ENCODE measurements at places on chromosomes 7 and 10.

DNA sequence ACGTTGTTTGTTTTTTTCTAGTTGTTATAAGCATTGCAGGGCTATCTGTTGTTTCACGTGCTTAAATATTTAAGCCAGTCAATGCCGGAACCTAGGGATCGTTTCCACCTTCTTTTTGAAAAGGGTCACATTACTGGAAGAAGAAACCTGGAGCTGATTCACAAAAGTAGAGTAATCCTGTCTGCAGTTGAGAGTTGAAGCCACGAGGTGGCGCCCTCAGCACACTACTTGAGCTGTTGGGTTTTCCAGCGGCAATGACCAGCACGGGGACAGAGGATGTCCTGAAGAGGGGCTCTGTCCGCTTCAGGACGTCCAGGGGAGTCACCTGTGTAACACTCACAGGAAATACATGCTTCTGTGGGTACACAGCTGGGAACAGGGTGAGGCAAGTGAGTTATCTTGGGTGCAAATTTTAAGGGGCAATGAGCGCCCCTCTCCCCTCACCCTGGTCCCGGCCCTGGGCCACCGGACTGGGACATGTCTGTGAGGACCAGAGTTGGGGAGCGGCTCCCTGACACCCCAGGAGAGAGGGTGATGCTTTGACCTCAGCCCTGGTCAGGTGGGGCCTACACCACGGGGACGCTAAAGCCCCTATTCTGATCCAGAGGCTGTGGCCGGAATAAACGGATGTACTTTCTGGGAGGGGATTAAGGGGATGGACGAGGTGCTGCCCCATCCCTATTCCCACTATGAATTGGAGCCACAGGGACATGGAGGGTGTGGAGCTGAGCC lies 26.3 kb upstream of the WDFY4 start:
- no peak for DNase-seq

DNA sequence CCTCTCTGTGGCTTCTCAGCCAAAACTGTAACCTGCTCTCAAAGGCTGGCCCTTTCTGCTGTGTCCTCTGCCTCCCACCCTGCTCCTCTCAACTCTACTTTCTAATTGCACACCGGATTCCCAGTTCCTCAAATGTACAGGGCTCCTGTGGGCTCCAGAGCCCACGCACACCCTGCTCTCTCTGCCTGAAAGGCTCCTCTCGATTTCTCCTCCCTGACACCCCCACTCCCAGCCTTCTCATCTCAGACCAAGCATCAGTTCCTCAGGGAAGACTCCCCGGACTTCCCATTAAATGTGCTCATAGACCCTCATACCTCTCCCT lies 111.7 kb upstream of the STEAP1B start:
- DNase-seq: no peak

GRCh38 chr10:49161411-49161997 lies 26.7 kb downstream of the TMEM273 start:
- DNase-seq: no peak

DNA sequence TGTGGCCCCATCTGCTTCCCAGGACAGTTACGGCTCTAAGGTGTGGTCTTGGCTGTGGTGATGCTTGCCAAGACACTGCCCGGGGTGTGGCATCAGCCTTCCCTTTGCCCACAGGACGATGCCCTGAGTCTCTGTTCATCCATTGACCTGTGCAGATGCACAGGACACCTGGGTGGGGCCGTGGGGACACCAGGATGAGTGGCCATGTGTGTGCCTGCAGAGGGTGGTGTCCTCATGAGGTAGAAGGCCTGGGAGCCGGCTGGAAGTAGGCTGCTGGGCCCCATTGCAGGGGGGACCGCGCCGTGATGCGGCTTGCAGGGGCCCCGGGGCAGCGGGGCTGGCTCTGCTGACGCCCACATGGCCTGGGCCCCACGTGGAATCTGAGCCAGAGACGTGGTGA lies 22.4 kb upstream of the PWWP2B start:
- no peak for DNase-seq

GRCh38 chr10:44781131-44781530 lies 130.0 kb upstream of the TMEM72 start:
- no peak for DNase-seq

DNA sequence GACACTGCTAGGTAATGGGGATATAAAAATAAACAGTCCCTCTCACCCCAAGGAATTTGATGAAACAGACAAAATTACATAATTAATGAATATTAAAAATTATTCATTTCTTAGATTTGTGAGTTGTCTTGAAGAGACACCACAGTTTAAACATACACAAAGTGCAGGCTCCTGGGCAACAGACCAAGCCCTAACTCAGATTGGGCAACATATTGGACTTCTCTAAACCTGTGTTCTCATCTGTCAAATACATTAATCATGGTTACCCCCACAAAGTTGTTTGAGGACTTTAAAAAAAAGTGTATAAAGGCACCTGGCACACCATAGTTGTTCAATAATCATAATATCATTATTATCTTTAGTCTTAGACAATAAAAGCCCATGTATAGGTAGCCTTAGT lies 62.5 kb upstream of the CAPZA2 start:
- DNase-seq: no peak

DNA sequence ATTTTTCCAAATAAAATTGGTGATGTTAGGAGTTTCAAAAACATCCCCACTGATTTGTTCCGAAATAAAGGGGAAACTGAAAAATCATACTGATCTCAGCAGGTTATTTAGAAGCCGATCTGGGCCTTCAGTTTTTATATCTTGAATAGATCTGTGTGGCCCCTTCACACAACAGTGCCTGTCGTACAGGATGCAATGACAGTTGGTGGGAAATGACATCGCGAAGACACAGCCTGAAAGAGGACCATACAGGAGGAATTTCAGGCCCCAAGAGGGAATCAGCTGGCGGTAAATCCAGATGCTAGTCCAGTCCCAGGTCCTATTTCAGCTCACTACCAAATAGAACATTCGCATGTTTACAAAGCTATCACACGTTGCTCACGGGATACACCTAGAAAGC lies 3.0 kb downstream of the H2BK1 start:
- DNase-seq: no peak

- DNase-seq: no peak
Measured at GRCh38 chr10:79443338-79444198, 1.9 kb downstream of the ZCCHC24 start.

All from retinal pigment epithelial cell (primary cell).